Activated naive CD4-positive, alpha-beta T cell treated with anti-CD3 and anti-CD28 coated beads for 36 hours (primary cell): ENCODE measurements at places on chromosomes 2 and 18. TPM values are rescaled to one million over a fixed set of nuclear protein-coding genes. Genes with fewer than 3 reads are reported as not detected.

CABLES1 gene
- 0.38 TPM for total RNA-seq

CENPA gene
- 43.6 TPM for total RNA-seq

APOB gene
- total RNA-seq = not detected

DNA sequence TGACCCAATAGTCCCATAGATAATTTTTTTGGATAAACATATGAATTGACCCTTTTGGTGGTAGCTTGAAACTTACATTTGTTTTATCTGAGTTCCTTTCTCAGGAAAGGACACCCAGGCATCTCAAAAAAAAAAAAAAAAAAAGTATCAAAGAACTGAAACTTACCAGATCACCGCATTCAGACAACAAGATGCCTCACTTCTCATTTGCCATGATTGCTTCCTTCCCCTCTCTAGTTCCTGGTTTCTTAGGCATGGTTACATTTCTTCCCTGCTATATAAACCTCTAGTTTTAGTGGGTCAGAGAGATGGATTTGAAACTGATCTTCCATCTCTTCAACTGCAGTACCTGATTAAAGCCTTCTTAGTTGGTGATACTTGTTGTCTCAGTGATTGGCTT lies 240.1 kb downstream of the ACKR3 start:
- DNase-seq = no peak

DNA sequence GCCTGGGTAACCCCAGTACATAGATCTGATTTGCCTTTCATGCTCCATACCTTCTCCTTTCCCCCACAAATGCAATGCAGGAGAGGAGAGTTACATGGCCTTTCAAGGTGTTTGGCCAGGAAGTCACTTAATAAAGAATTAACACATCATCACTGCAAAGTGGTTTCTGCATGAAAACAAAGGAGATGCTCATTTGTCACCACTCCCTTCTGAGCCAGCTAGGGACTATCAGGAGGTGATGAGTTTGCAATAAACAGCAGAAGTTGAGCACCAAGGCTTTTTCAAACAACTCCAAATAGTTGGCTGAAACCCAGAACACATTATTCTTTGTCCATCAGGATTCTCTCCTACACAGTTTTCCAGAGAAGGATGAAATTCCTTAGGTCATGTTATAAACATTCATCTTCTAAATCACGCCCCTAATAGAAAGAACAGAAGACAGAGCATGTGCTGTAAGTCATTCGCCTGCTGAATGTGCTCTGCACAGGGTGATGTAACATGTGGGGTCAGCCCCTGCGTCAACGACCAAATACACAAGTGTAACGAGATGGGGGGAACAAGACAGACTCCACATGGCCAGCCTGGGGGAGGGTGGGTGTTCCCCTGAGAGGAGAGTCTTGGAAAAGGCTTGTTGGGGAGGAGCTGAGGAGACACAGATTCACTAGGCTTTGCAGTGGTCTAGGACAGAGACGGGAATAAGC lies 87.3 kb upstream of the RMDN2 start:
- DNase-seq = no peak

DNA sequence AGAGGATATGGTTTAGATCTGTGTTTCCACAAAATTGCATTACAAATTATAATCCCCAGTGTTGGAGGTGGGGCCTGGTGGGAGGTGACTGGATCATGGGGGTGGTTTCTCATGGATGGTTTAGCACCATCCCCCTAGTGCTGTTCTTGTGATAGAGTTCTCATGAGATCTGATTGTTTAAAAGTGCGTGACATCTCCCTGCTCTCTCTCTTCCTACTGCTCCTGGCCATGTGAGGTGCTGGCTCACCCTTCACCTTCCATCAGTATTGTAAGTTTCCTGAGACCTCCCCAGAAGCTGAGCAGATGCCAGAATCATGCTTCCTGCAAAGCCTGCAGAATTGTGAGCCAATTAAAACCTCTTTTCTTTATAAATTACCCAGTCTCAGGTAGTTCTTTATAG lies 33.1 kb downstream of the LHCGR start:
- no peak for DNase-seq

DNA sequence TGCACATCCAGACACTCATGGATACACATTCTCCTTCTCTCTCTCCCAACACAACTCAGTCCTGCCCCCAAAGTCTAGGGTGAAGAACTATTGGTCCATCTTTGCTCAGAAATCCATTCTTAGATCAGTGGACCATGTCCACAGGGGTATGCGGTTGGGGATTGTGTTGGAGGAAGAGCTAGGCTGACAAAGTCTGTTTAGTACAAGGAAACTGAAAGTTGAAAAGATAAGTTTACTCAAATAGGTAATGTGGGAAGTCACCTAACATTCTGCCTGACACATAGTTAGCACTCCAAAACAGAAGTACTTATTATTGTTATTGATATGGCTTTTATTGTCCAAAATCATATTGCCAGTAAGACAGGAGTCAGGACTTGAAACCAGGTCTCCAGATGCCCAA lies 55.9 kb downstream of the ALK start:
- no peak for DNase-seq

DNA sequence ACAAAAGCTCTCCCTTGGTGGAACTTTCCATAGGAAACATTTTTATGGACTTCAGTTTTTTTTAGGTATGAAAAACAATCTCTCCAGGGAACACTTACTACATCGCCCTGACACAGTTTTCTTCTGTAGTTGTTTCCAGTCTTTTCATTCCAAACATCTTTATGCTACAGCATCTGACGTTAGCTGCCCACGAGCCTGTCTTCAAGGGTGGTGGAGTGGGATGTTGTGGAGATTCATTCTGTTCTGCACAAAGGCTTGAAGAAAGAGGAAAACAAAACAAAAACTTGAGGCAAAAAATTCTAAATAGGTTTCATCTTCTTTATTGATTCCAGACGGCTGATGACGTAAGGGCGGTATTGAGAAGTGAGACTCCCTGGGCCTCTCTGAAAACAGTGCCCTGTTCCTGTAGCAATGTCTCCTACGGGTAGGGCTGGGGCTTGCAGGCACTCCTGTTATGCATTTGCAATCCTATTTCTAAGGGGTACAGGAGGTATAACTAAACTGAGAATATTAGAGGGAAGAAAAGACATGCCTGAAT lies 375.0 kb downstream of the RNF144A start:
- DNase-seq = no peak
